ENCODE measurements at places on chromosomes 6 and 20. TPM values are rescaled to one million over a fixed set of nuclear protein-coding genes. Genes with fewer than 3 reads are reported as not detected.

SLCO4A1 gene
- total RNA-seq: 7.9 TPM

ZSCAN23 gene
- 2.0 TPM for total RNA-seq

ELOVL2 gene
- total RNA-seq: not detected

SRMS gene
- not detected for total RNA-seq

ULBP1 gene
- total RNA-seq: 4.1 TPM

NOX3 gene
- total RNA-seq: not detected

KIF6 gene
- not detected for total RNA-seq

ZC2HC1B gene
- total RNA-seq: not detected

STMND1 gene
- not detected for total RNA-seq

SALL4 gene
- 1.8 TPM for total RNA-seq

RNF182 gene
- 7.2 TPM for total RNA-seq

DNA sequence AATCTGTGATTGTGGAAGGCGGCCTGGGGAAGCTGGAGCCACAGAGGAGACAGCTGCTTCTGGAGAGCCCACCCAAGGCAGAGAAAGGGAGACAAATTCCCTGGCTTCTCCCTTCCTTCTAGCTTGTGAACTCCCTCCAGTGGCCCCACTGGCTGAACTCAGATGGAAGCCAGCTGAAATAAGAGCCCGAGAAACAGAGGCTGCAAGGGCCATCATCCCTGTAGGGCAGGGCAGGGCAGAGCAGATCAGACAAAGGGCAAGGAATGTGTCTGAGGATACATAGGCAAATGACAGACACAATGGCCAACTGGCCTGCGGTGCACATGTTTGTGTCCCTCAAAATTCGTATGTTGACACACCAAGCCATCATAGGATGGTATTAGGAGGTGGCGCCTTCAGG lies 25.3 kb downstream of the MDFI start:
- DNase-seq: no peak

- no peak for DNase-seq
These were observed at the start of gene TRERF1 for GRCh38 chr6:42451333-42452170. Gene TRERF1, minus strand, starts transcription at chr6:42451926. Its CDS starts 182,336 bp downstream, at chr6:42269590.

DNA sequence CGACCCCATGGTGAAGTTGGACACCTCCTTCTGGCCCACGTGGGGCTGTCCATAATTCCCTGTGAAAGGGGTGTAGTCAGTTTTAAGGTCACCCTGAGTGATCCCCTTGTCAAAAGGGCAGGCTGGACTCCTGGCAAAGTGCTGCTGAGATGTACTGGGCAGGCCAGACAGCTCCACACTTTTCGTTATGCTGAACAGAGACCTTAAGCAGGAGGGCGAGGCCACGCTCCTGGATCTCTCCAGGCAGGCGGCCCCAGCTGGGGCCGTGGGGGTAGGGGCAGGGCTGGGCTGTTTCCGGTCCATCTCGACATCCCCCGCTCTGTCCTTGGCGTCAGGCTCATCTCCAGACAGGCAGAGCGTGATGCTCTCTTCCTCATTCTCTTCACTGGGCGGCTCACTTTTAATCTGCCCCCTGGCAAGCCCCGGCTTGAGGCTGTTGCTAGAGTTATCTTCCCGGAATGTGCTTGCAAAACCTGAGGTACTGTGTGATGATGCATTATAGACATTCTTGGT lies 56.7 kb downstream of the GJA10 start:
- DNase-seq: no peak

- no peak for DNase-seq
These were observed 27.0 kb downstream of the PNLDC1 start for GRCh38 chr6:159826968-159827647.

GRCh38 chr20:63194007-63194796 lies 21.7 kb downstream of the YTHDF1 start:
- DNase-seq: no peak

DNA sequence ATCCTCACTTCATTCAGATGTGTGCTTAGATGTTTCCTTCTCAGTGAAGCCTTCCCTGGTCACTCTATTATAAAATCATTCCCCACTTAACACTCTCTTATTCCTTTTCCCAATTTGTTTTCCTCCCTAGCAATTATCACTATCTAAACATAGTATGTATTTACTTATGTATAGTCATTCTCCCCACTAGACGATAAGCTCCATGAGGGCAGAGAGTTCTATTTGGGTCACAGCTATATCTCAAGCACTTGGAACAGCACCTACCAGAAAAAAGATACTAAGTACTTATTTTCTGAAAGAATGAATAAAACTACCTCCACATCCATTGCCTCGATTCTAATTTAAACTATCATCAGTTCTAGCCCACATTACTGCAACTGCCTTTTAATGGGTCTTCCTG lies 36.5 kb downstream of the USP49 start:
- no peak for DNase-seq

DNA sequence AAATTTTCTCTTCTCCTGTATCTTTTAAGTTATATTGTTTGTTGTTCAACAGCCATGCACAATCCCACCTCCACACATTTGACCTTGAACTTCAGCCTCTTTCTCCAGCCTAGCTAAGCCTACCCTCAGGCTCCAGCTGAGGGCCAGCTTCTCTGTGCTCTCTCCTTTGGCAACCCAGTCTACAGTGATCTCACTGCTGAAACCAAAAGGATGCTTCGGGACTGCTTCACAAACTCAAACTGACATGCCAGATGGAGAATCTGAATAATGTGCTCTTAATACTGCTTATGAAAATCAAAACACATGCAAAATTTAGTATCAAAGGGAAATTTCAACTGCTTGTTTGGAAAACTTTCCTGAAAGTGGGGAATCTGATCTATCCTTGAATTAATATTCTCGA lies 16.1 kb upstream of the RIN2 start:
- DNase-seq: no peak

- DNase-seq: no peak
These were observed 11.8 kb downstream of the UTRN start for GRCh38 chr6:144296973-144297372.

- no peak for DNase-seq
These were observed 715.8 kb downstream of the RNF144B start for GRCh38 chr6:19102936-19103335.

GRCh38 chr6:166815629-166816028 lies 140.7 kb downstream of the RNASET2 start:
- no peak for DNase-seq

- DNase-seq: no peak
These were observed 178.9 kb upstream of the MYLIP start for GRCh38 chr6:15949982-15950381.

DNA sequence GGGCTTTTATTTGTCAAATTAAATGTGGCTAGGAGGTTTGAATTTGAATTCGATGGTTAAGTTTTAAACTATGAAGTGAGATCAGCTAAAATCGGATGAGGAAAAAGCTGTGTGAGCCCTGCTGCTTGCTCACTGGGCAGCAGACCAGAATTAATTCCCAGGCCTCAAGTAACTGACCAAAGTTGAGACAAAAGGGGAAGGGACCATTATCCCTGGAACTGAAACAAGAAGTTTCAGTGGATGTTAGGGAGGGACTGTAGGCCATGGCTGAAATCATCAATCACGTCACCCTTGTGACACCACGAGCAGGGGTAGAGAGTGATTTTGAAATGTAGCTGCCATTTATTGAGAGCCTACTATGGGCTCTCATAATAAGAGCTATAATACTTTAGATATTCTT lies 7.0 kb upstream of the PRSS35 start:
- DNase-seq: no peak

DNA sequence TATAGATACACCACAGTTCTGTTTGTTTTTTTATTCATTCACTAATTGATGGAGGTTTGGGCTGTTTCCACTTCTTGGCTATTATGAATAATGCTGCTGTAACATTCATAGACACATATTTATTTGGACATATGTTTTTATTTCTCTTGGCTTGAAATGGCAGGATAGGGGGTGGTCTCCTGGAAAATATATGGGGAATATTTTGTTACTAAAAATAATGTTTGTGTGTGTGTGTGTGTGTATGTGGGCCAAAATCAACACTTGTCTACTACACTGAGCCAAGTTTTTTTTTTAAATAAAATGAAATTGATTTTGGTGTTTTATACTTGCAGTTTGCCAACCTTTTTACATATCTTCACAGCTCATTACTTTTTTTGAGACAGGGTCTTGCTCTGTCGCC lies 264.4 kb upstream of the SULF2 start:
- DNase-seq: no peak

DNA sequence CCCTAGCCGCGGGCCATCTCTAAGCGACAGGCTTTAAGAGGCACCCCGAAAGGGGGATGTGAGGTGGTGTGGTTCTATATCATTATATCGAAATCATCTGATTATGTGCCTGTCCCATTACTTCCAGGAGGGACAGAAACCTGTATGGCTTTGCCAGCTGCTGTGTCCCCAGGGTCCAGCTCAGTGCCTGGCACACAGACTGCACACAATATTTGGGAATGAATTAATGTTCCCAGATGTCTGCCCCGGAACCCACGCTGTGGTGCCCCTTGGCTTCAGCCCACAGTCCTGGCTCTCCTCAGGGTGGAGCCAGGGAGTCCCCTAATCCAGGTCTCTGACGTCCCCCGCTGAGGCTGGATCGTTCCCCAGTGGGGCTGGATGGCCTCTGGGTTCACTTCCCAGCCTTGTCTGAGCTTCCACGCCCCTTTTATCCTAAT lies 8.9 kb upstream of the AHCY start:
- no peak for DNase-seq

DNA sequence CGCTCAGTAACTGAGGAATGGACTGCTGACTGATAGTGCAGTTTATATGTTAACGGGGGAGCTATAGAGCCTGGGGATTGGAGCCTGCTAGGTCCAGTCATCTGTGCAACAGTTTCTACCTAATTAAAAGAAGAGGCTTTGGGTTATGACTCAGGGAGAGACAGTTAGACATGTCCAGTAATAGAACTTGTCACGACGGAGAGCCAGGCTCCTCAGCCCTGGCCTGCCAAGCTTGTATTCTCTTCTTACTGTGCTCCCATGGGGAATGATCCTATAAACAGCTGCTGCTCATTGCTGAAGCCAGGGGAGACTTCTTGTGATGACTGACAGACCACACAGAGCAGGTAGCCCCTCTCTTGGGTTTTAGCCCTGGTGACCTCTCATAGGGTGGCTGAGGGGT lies 69.3 kb downstream of the SYNJ2 start:
- DNase-seq: no peak

GRCh38 chr6:70680396-70680795 lies 12.7 kb downstream of the SMAP1 start:
- no peak for DNase-seq

- DNase-seq: no peak
These were observed 13.9 kb upstream of the BHLHE23 start for GRCh38 chr20:63020681-63021080.

DNA sequence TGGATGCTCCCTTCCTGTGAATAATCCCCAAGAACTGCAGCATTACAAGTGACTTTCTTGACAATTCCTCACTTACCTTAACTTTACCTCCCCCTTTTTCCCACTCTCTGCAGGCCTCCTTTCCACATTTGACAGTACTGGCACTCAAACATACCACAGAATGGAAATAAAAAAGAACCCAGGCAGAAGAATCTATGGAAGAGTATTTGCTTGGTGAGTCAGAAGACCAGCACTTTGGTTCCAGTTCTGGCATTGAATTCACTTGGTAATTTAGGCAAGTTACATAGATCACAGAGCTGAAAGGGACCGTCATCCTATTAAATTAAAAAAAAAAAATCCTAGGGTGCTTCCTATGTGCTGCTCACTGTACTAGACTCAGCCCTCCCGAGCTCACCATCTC lies 55.0 kb downstream of the BTBD9 start:
- DNase-seq: no peak

GRCh38 chr6:44235269-44235668 lies 11.6 kb upstream of the HSP90AB1 start:
- no peak for DNase-seq

GRCh38 chr6:144248003-144248402 lies 37.1 kb upstream of the UTRN start:
- no peak for DNase-seq

GRCh38 chr20:63495741-63496595 lies 2.9 kb downstream of the EEF1A2 start:
- no peak for DNase-seq

GRCh38 chr6:154888421-154889295 lies 106.5 kb upstream of the TIAM2 start:
- DNase-seq: no peak

DNA sequence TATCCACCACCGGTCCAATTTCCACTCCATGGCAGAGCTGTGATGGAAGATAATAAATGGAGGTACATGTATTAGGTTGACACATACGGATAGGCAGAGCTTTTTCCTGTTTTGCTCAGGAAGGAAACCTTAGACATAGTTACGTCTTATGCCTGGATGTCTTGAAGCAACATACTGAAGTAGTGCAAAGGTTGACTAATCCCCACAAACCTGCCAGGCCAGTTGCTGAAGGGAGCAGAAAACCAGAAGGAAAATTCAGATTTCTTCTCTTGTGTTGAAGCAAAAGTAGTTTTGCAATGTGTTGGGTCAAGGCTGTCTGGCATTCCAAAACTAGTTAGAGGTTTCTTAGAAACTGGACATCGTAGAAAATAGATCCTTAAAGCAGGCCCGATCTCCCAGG lies 68.7 kb downstream of the PHACTR1 start:
- DNase-seq: no peak

GRCh38 chr20:17499041-17499440 lies 32.1 kb downstream of the BFSP1 start:
- no peak for DNase-seq

DNA sequence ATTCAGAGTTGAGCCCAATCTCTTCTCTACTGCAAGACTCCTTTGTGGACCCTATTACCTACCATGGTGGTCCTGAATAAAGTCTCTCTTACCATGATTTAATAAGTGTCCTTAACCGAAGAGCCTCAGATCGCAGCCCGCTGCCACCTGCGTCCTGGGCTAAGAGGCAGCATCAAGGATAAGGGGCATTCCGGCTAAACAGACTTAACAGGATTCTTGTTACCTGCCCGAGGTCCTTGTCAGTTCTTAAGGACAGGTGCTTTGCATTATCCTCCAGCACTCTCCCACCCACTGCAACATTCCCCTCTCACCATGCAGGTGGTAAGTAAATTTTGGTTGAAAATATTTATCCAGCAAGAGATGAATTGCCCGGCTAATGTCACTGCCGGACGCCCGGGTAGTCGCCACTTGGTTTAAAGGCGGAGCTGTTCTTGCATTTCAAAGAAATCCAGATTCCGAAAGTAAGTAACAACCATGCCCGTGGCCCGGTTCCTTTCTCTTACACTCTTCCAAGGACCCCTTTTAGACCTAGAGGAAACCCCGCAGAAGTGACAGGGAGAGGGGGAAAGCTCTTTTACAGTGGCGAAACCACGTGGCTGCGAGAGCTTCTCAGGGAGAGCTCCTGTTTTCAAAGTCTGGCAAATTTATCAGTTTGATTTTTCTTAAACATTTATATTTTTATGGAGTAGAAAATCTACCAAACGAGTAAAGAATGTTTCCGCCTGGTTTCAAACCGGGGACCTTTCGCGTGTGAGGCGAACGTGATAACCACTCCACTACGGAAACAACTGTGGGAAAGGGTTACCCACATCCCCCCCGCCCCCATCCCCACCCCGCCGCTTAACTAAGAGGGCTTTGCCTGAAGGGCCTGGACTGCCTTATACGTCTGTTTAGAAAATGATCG lies 41.9 kb upstream of the PRSS16 start:
- no peak for DNase-seq

GRCh38 chr6:112502351-112503090 lies 155.4 kb downstream of the RFPL4B start:
- DNase-seq: no peak

All from glomerular endothelial cell (primary cell).